Foreskin fibroblast (primary cell): ENCODE measurements at places on chromosomes 16 and 17.

- DNase-seq, result no peak
Measured at GRCh38 chr17:79320331-79320730, 245.7 kb downstream of the ENGASE start.

DNA sequence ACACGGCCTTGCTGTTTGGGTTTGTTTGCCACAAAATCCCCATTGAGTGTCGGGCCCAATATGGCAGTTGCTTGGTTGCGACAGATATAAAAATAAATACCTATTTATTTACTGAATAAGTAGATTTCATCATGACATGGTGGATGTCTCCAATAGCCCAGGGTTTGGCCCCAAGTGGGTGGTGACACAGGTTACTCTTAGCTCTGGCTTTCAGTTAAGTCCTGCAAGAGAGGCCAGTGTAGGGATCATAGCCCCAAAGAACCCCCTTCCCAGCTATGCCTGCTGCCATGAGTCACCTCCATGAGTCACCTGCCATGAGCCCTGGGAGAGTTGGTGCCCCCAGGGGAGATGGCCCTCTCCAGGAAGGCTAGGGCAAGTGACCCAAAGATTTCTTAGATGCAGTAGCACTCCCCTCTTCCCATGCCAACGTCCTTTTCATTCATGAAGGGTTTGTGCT, 78.7 kb upstream of the LGALS9 start:
- peak; percentile 34 for DNase-seq

DNA sequence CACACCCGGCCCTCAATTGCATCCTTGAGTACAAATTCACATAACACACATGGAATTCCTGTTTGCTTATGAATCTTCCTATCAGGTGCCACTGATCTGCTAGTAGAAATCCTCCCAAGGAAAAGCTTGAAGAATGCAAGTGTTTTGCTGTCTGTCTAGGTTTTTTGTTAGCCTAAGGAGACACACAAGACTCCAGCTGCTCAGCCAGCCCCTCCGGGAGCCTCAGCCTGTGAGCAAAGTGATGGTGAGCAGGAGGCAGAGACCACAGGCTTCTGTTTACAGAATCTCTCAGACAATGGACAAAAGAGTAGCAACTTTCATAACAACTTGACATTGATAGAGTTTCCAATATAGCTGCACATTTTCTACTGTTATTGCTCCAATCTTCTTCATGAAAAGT, 18.4 kb upstream of the PRKCA start:
- DNase-seq, result no peak

DNA sequence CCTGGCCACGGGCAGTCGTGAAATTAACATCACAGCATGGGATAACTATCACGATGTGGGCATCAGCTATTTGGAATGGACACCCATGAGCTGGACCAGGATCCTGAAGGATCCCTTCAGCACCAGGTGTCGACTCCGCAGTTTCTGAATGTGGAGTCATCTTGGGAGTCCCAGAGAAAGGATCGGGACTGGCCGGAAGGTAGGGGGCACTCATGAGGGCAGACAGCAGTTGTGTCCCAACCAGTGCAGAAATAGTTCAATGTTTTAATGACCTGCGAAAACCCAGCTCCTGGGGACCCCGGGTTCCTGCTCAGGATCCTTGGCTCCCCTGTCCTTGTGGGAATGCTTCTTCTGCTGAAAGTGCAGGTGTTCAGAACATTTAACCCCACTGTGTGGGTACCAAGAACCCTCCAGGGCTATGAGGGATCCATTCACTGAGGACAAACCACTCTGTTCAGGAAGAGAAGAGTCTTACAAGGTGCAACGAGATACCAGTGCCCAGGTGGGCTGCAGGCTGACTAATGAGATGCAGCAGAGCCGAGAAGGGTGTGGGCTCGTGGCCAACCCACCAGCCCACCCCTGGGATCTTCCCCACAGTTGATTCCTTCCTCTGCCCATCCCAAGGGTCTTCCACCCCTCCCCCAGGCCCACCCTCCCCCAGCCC, 154.8 kb downstream of the SALL1 start:
- no peak for DNase-seq

DNA sequence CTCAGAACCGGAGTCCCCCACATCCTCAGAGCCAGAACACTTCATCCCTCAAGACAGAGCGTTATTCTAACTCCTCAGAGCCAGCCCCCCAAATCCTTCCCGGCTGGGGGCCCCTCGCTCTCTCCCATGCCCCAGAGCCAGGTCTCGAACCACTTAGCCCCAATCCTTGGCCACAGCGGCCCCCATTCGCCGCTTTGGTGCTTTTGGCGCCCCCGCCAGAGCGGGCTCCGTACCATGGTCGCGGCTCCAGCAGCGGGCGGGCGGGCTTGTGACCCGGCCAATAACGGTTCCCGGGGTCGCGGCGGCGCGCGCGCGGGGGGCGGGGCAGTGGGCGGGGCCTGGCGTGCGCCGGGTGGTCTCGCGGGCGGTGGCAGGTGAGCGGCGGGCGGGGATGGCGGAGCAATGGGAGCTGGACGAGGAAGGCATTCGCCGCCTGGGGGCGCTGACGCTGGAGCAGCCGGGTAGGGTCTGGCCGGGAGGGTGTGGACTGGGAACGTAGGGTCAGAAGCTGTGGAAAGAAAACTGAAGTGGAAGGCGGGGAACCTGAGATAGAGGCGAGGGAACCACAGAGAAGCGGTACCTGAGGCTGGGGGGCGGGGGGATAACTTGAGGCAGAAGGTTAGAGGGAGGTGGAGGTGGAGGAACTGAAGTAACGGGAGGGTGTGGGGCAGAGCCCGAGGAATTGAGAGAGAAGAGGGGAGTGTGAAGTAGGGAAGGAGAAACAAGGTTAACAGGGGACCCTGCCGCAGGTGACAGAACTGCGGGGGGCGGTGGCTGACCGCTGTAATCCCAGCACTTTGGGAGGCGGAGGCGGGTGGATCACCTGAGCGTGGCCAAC, at the start of the genes KCTD19 and LRRC36:
Gene KCTD19 (minus strand): TSS at position 270 of the 838 bp plus-strand sequence. CDS start 34 bp downstream, at position 236.
Gene LRRC36 (plus strand): TSS at position 344 of the 838 bp plus-strand sequence. CDS start 48 bp downstream, at position 392.
- peak; percentile 56 for DNase-seq

DNA sequence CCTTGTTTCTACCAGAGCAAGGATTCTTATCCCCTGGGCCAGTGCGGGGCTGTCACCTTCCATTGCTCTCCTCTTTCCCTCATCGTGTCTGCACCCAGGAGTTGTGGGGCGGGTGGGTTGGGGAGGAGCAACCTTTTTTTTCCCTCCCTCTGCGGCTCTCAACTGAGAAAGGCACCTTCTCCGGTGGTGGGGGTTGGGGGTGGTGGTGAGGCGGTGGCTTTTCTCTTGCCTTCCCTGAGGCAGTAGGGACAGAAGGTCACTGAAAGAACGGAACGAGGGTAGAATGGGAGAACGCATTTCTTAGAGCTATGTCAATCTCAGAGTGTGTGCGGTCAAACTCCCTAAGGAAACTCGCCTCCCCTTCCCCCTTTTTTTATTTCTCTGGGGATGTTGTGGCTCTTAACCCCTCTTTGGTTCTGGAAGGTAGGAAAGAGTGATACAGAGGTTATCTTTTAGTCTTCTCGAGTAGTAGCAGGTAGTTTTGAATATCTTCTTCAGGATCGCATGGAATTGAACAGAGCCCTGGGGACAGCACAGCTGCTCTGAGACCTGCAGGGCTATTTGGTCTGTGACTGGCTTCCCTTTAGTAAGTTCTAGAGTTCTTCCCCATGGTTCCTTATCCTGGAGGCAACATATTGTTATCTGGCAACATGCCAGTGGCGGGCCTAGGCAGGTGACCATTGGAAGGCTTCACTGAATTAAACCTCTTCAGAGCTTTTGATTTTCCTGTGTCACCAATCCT, 994 bp downstream of the CLTC start:
- peak; percentile 46 for DNase-seq

DNA sequence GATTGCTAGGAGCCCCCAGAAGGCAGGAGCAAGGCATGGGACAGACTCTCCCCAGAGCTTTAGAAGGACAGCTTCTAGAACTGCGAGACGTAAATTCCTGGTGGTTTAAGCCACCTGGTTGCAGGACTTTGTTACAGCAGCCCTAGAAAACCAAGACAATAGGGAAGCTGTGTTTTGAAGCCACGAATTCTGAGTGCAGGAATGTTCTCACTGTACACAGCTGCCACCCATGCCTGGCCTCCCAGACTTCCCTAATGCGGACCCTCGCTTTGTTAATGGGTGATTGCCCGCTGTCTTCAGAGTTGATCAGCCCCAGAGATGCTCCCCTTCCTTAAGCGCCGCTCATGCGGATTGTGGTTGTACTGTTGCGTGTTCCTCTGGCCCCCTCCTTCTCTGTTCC, 177.1 kb downstream of the MSI2 start:
- DNase-seq, result no peak

DNA sequence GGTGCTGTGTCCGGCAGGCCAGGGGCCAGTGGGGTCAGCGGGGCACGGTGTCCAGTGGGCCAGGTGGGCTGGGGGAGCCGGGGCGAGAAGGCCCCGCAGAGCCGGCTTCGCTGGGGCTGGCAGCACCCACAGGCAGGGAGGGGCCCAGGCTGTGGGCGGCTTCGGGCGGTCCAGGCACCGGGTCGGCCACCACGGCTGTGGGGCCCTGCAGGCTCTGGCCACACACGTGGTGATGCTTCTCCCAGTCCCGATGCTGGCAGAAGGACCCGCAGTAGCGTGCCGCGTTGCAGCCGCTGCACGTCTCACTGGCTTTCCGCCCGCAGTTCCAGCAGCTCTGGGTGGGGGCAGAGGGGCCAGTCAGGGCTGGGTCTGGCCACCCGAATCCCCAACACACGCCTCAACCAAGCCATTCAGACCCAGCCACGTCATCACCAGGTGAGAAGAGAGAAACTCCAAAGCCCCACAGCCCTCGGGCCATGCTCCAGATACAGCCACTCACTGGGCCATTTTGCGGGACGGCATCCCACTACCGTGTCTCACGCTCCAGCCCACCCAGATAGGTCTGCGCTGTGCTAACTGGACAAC, 10.6 kb upstream of the PABPN1L start:
- DNase-seq, result no peak

DNA sequence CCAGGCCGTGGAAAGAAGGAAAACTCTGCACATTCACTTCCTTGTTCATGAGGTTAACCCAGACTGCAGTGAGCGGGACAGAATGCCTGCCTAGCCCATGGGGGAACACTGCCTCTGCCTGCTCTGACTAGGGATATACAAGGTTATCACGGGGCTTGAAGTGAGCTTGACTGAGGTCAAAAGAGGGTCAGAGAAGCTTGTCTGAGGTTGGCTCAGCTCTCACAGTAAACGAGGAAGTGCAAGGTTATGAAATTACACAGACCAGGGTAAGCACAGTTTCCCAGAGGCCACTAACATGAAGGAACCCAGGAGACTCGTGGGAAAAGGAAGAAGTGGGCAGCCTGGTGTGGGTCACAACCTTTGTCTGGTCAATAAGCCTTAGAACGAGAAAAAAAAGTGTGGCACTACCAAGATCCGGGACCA, 28.7 kb downstream of the HIC1 start:
- DNase-seq, result no peak

DNA sequence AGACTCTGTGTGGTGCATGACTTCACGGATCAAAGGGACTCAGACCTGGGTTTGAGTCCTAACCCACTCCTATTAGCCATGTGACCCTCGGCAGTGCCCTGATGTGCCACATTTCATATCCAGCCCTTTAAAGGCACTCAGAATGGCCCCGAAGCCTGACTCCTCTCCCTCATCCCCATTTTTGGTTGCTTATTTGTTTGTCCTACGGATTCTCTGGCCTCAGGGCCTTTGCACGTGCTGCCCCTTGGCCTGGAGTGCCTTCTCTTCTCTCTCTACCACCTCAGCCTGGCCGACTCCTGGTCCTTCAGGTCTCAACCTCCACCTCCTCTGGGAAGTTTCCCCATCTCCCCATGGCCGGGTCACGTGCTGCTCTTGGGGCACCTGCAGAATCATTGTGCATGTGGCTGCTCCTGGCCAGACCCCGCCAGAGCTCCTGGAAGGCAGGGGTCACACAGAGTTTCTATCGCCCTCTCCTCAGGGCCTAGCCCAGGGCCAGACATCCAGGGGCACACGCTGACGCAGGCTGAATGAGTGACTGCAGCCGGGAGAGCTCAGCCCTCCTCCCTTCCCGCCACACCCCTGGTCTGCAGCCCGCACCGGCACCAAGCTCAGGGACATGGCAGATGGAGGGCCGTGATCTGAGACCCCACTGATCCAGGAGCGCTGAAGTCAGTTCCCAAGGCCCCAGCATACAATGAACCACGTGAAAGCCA, 22.0 kb upstream of the CIBAR2 start:
- no peak for DNase-seq

DNA sequence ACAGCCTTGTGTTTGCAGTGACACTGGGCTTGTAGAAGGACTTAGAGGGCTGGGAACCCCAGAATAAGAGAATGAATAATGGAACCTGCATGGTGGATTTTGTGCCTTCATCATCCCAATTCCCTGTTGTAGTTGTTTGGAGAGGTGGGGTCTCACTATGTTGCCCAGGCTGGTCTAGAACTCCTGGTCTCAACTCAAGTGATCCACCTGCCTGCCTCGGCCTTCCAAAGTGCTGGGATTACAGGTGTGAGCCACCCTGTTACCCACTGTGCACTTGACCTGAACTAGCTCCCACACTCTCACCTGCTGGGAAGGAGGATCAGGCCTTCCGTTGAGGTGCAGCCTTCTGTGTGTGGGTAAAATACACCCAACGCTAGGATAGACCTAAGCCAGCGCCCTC, 55.4 kb downstream of the RAP1GAP2 start:
- DNase-seq, result no peak

- no peak for DNase-seq
Measured at GRCh38 chr16:87134628-87134995, 182.6 kb downstream of the C16orf95 start.

GRCh38 chr16:17921357-17921978, 415.1 kb downstream of the NPIPA8 start:
- no peak for DNase-seq

- peak; percentile 11 for DNase-seq
Measured at GRCh38 chr17:39863918-39864746, at the start of gene IKZF3. Gene IKZF3, minus strand, starts transcription at chr17:39864312. Its CDS starts 186 bp downstream, at chr17:39864126.

- DNase-seq, result no peak
Measured at GRCh38 chr17:79482727-79483521, 127.9 kb downstream of the RBFOX3 start.

DNA sequence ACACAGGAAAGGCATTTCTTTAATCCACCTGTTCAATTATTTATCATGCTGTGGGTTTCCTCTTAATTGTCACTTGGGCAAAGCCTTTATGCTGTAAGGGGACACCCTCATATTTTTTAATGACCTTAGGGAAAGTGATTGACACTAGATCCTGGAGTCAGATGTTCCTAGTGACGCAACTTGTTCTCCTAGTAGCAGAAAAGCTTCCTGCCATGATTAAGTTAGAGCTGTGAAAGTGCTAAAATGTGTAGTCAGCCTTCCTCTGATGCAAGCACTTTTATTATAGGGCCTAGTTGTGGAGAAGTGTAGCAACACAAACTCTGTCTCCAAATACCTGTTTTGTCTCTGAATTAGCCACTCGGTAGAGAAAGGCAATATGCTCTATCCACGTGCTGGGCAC, 12.3 kb downstream of the TMEM100 start:
- peak; percentile 58 for DNase-seq
